ENCODE measurements at places on chromosomes 3 and 15.

DNA sequence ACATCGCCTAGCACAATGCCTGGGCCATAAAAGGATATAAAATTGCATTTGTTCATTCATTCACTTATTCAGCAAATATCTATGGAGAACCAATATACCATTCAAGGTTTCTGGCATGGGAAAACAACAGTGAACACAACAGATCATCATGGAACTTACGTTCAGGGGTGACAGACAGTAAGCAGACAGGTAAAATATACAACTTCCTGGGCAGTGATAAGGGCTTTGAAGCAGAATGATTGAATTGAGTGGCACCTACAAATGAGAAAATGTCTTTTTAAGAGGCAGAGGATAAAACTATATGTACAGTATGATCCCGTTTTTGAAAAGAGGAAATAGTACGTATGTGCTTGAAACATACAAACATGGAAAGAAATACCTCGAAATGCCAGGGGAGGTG is 39.2 kb downstream of the CMTM7 start:
- DNase-seq = no peak

GRCh38 chr15:78329625-78330024 is 10.5 kb upstream of the CRABP1 start:
- no peak for DNase-seq

GRCh38 chr15:76153241-76154197 is 93.7 kb downstream of the TMEM266 start:
- DNase-seq = no peak

DNA sequence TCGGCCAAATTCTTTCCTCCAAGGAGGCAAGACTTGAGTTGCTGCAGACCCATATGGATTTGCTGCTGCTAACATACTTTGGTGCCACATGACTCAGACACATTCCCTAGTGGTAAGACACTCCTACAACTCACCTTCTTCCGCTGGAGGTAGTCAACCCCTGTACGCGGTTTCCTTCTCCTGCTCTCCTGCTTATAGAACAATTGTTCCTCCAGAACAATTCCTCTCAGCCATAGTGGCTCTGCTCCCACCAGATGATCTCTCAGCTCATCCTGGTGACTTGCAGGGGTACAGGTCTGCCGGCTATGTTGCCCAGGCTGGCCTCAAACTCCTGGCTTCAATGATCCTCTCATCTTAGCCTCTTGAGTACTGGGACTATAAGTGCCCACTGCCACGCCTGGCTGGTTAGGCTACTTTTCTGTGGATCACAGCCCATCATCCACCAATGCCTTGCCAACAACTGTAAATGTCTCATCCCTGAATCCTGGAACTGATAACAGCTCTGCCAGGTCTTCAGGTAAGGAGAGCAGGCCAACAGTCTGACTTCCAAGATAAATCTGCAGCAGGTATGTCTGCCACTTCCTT is 2.4 kb upstream of the CXCR6 start:
- no peak for DNase-seq

DNA sequence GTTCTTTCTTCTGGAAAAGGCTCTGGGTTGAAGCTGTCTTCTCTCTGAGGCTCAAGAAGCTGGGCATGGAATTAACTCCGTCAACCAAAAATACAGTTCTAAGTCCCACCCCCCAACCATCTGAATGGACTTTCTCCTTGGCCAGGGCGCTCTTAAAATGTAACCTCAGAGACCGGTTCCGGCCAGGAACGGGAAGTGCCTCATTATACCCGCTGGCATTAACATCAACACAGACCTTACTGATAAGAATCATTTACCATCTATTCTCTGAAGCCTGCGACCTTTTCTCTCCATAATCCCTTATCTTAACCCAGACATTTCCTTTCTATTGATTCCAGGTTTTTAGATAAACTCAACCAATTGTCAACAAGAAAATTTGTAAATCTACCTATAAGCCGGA is 64.7 kb downstream of the ATP1B3 start:
- DNase-seq = no peak

DNA sequence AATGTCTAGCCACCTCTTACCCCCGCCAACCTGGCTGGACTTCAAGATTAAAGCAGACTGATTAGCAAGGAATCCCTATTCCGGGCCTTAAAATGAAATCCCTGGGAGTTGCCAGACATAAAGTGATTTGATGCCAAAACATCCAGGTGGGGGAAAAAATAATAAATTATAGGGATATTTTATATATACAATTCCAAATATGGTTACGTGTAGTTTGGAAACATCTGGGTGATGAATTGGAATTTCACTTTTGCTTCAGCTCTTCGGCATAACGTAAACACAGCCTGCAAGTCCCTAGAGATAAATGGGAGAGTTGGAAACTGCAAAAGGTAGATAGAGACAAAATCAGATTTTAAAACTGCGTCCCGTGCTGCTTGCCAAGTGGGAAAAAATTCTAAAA is 545.5 kb upstream of the MDFIC2 start:
- no peak for DNase-seq

DNA sequence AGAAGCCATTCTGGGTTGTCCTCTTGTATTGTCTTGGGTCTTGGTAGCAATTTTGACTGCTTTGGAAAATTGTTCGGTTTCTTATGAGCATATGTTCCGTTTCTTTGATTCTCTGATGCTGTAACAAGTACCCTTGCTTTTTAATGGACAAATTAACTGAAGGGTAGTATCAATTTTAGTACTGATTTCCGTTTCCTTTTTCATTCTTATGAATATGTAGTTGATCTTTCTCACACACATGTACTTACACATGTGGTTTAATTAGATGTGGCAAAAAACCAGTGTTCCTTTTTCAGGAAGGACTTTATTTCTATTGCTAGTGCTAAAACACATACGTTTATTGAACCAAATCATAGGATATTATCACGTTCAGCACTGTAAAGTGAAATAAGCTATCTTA is 119.1 kb downstream of the TCF12 start:
- no peak for DNase-seq

GRCh38 chr3:45104715-45105711 is 41.2 kb downstream of the CDCP1 start:
- no peak for DNase-seq

- no peak for DNase-seq
Measured at GRCh38 chr3:47444103-47444502, 31.6 kb downstream of the SCAP start.

- DNase-seq = no peak
Measured at GRCh38 chr3:23238578-23238977, 35.5 kb downstream of the UBE2E2 start.

DNA sequence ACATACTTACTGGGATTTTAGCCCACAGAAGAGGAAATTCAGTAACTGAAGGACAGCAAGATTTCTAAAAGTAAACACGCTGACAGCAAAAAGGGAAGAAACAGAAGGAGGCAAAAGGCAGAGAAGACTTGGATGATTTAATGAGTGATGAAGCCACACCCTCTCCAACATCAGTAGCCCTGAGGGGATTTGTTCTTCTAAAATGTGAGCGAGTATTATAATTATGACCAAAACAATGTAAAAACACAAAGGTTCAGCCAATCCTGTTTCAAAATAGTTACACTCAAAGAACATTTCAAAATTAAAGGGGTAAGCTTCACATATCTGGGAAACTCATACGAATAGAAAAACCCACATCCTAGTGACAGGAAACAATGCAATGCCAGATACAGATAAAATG is 25.0 kb downstream of the MCCC1 start:
- DNase-seq = no peak

- DNase-seq = no peak
Measured at GRCh38 chr3:197807969-197808587, 17.0 kb downstream of the LRCH3 start.

DNA sequence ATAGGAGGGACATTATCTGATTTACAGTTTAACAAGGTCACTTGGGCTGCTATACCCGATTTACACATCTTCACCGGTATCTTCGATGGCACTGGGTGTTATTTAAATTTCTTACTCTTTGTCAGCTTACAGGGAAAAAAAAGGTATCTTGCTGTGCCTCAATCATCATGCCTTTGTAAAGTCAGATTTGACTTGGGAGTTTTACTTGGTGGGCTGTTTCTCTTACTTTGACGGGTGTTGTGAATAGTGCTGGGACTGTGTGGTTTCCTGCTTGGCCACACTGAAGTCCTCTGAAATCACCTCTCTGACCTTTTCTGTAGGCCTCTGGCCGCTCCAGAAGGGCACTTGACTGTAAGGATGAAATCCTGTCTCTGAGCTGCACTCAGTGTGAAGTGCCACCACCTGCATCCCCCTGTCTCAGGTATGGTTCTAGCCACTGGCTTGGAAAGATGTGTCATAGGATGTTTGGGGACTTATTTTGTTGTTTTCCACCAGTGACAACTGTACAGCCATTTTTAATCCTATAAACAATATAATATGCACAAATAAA is 3.1 kb upstream of the SLC24A1 start:
- DNase-seq = no peak

- DNase-seq = no peak
Measured at GRCh38 chr15:100914876-100915275, 4.3 kb upstream of the LRRK1 start.

GRCh38 chr3:159795681-159796175 is 192.9 kb upstream of the IL12A start:
- no peak for DNase-seq

GRCh38 chr3:24639481-24640329 is 145.1 kb upstream of the THRB start:
- DNase-seq = no peak

DNA sequence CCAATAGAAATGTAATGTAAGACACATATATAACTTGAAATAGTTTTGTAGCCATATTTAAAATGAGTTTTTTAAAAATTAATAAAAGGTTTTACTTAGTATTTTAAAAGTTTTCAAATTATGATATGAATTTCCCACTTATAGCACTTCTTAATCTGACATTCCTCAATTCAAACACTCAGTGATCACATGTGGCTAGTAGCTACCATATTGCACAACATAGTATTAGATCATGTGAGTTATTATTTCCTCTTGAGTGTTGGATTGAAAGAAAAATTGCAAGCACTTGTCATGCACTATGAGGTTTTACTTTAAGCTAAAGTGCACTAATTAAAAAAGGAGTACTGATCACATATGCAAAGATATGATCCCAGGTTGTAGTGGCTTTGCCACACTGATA is 453.4 kb upstream of the ROBO2 start:
- no peak for DNase-seq

DNA sequence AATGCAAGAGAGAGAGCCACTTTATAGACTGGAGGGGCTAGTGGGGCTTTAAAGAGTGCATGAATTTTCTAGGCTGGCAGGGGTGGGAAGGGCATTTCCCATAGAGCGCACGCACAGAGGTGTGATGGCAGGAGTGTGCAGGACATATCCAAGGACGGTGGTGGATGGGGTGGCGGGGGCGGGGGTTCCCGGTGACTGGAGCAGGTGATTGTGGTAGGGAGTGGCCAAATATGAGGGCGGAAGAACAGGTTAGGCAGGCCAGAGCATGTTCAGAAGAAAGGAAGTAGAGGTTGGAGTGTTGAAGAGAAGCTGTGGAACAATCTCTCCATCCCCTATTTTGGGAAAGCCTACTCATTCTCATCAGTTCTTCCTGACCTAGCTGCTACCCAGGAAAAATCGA is 18.1 kb downstream of the FAM81A start:
- DNase-seq = no peak

GRCh38 chr15:80942746-80943565 is 46.7 kb downstream of the MESD start:
- no peak for DNase-seq

DNA sequence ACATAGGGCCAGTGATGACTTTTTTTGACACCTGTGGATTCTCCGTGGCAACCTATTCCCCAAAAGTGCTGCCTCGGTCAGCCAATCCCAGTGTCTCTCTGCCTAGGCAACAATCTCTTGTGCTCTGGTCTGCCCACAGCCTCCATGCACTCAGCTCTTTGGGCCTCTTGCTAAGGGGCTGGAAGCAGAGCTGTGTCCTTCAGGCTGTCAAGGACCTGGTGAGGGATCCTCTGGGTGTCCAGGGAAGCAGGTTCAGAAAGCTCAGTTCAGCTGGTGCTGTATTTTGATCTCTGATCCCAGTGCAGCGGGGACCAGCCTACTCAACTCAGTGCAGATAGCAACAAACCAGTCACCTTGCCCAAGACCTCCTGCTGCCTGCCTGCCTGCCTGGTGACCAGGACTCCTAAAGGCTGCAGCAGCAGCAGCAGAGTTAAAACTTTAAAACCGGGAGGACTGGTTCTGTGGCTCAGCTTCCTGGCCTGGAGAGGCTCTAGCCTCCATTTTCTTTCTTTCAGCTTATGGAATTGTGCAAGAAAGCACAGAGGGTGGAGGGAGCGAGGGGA is 6.2 kb downstream of the PAK6 start:
- DNase-seq = no peak

GRCh38 chr15:74376825-74377581 is 9.6 kb upstream of the CYP11A1 start:
- no peak for DNase-seq

GRCh38 chr15:71060983-71061382 is 54.3 kb upstream of the THSD4 start:
- no peak for DNase-seq

DNA sequence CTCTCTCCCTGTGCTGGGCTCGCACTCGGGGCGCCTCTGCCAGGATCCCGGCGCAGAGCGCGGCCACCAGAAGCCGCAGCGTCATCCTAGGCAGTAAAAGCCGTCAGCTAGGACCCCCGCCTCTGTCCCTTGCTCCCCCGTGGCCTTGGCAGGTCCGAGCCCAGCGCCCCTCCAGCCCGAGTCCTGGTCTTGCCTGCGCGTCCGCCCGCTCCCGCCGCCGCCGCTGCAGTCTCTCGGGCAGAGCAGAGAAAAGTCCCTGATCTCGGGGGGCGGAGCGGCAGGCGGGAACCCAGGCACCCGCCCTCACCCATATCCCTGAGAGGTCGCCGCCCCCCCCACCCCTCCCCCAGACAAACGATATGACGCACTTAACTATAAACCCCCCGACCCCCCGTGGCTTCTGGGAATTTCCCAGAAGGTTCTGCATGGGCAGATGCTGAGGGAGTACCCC is at the start of gene COL7A1:
COL7A1 (minus strand) TSS at position 255 of the 451 bp plus-strand sequence; CDS start at position 85, 170 bp downstream.
- no peak for DNase-seq

DNA sequence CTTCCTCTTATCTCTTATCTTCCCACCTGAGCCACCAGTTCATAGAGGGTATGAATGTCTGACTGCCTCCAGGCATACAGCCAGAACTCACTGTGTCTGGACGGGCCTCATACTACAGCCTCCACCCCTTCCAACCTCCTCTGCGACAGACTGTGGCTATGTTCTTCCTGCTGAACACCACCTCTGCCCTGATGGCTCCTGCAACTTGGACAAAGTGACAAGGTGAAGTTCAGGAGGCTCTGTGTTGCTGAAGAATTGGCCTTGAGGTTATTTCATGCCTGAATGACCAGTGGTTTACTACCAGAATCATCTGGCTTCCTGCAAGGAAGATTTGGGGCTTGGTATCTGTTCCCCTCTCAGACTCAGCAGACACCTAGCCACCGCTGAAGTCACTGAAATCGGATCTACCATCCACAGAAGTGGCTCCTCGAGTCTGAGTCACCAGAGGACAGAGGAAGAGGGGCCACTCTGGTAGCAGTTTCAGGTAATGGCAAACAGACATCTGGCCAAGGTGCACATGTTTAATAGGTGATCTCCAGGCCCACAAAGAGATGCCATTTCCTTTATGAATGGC is 14.2 kb upstream of the ULK3 start:
- DNase-seq = no peak

- DNase-seq = no peak
Measured at GRCh38 chr3:34203386-34203785, 405.0 kb downstream of the PDCD6IP start.

- no peak for DNase-seq
Measured at GRCh38 chr3:63022114-63022513, 146.9 kb upstream of the CADPS start.
